Uterus (tissue), 4 donors: ENCODE measurements at places on chromosomes 1 and 21.

GRCh38 chr1:191261111-191261510 lies 783.4 kb upstream of the BRINP3 start:
- DNase-seq = no peak

- peak; percentile 65 for DNase-seq
Measured at GRCh38 chr1:205319081-205320018, 2.2 kb downstream of the NUAK2 start.

GRCh38 chr1:40710581-40711315 lies 19.2 kb downstream of the NFYC start:
- DNase-seq = no peak

DNA sequence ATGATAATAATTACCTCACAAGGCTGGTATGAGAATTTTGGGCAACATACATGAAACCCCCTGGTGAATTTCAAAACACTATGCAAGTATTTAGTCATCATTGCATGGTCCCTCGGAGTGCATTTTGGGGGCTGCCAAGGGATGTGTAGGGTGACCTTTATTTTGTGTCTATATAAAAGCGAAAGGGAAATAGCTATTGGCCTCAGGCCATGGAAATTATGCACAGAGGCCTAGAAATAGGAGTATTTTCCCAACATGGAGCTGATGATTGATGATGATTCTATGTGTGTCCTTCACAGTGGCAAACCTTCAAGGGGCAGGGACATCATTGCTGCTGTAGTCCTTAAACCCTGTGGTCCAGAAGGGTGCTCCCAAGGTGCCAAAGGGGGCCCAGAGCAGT lies 265.5 kb downstream of the ST6GALNAC3 start:
- DNase-seq = no peak

DNA sequence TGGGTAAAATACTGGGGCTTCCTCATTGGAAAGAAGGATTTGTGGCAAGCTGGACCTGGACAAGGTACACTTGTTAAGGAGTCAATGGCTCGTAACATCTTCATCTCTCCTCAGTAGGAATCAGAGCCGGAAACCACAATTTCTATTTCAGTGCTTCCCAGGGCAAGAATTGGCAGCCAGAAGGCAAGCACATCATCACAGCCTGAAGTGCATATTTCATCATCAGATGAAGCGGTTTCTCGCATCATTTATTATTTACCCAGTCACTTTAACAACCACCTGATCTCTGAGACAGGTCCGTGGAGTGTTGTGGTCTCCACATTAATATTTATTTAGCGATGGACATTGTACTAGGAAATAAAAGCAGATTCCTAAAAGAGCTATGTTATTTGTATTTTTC lies 55.0 kb downstream of the KCNJ15 start:
- DNase-seq = no peak

- no peak for DNase-seq
Measured at GRCh38 chr1:56473582-56474270, 105.6 kb downstream of the PLPP3 start.
